ENCODE measurements at places on chromosomes 2 and 18. TPM values are rescaled to one million over a fixed set of nuclear protein-coding genes. Genes with fewer than 3 reads are reported as not detected.

UGT1A3 gene
- not detected for total RNA-seq

PRKAG3 gene
- total RNA-seq: not detected

CHRNG gene
- total RNA-seq: not detected

MARCO gene
- 0.36 TPM for total RNA-seq

ZNG1B gene
- 46.5 TPM for total RNA-seq

RFX8 gene
- total RNA-seq: not detected

IL1RN gene
- 0.38 TPM for total RNA-seq

GALR1 gene
- not detected for total RNA-seq

SCN1A gene
- not detected for total RNA-seq

ALK gene
- total RNA-seq: not detected
